ENCODE measurements at places on chromosomes 12 and 14. TPM values are rescaled to one million over a fixed set of nuclear protein-coding genes. Genes with fewer than 3 reads are reported as not detected.

GRCh38 chr14:70909733-70910614 lies 2.7 kb downstream of the PCNX1 start:
- no peak for DNase-seq

GRCh38 chr12:58803908-58804307 lies 116.4 kb downstream of the LRIG3 start:
- DNase-seq: peak; percentile 54

DNA sequence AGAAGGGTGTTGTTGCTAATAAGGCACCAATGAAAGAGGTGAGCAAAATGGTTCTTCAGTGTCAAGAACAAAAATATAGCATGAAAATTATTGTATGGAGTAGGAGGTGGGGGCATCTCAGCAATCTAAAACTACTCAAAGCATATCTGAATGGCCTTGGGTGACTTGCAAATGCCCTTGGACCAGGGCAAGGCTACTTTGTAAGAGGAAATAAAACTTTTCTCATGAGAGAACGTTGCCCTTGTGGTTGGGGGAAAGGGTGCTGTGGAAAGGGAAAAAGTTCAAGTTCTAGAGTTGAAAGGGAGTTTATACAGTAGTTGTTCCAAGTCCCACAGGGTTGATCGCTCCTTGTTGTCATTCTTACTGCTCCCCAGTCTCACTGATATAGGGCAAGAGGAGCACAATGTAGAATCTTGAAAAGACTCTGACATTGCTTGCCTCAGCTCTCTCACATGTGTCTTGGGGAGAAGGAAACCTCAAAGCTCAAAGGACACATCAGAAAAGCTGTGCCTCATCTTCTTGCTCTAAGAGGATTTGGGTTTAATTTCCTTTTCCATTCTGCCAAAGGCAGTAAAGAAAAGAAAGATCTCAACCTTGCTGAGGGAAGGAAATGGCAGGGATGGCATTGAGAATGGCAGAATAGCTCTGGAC lies 270.5 kb downstream of the DUSP6 start:
- DNase-seq: no peak

GRCh38 chr12:52081263-52081733 lies 1.8 kb downstream of the SMIM41 start:
- no peak for DNase-seq

GRCh38 chr14:61435563-61436337 lies 114.4 kb downstream of the PRKCH start:
- no peak for DNase-seq

GRCh38 chr12:93274937-93275336 lies 102.8 kb upstream of the NUDT4 start:
- DNase-seq: no peak

DNA sequence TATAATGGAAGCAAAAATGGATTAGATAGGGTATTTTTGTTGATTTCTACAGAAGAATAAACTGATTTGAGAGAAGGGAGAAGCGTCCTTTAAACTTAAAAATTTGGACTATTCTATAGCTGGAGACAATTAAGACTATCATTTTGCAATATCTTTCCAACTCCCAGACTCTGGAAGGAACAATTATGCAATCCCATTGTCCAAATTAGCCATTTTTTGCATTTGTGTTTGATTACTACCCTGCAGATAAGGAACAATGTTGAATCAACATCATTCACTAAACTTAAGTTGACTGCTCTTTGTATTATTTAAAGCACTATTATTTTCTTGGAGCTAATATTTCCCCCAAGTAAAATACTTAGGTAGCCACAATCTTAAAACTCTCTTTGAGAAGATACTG lies 34.8 kb upstream of the SELPLG start:
- no peak for DNase-seq

DNA sequence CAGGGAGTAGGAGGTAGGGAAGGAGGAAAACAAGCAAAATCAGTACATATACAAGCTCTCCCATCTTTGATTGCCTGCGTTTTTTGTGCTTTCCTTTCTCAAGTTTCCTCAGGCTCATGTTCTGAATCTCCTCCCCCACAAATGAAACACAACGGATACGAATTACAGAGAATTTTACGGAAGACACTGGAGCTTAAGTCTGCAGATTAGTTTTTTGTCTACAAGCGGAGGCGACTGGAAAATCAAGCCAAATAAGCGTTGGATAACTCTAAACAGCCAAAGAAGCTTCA lies 612 bp downstream of the WBP11 start:
- DNase-seq: no peak

The BCAT1 gene
- 13.2 TPM for polyA plus RNA-seq

DNA sequence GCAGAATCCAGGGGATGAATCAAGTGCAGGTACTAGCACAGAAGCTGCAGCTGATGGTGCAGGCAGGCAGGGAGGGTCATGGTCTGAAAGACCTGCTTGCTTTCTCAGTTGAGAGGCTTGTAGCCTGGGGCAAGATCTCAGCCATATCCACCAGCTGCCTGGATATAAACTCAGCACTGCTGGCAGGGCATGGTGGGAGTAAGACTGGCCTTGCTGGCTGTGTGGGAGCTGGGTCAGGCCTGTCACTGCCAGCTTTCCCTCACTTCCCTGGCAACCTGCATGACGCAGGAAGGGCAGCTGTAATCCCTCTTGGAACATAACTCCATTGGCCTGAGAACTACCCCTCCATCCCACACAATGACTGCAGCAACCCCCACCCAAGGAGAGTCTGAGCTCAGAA lies 230.1 kb downstream of the ANO6 start:
- DNase-seq: no peak

DNA sequence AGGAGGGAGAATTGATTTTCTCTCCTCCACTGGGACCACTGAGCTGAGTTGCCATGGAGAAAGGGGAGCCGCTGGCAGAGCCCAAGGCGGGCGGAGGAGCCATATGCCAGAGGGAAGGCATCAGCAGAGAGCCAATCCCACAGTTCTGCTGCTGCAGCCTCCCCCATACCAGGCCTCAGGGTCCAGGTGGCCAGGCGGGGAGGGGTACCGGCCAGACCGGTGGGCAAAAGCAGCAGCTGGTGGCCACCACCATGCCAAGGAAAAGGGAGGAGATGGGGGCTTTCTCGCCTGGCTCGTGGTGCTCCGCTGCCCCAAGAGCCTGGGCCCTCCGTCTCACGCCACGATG lies 72.8 kb downstream of the PITPNM2 start:
- no peak for DNase-seq

The GRIN2B gene
- not detected for polyA plus RNA-seq

The SSTR1 gene
- polyA plus RNA-seq: 55.9 TPM

The SOAT2 gene
- polyA plus RNA-seq: 0.34 TPM

- DNase-seq: no peak
These were observed 33.0 kb downstream of the P2RX2 start for GRCh38 chr12:132651444-132652100.

- no peak for DNase-seq
These were observed 206.7 kb upstream of the PWP1 start for GRCh38 chr12:107478881-107479280.

- no peak for DNase-seq
These were observed 27.9 kb upstream of the EVL start for GRCh38 chr14:100037353-100037752.

- DNase-seq: no peak
These were observed 26.8 kb upstream of the MAP1LC3B2 start for GRCh38 chr12:116532428-116532827.

- DNase-seq: no peak
These were observed 206.4 kb downstream of the ERC1 start for GRCh38 chr12:1197264-1198018.

The NKX2-1 gene
- polyA plus RNA-seq: not detected

The RIMBP2 gene
- not detected for polyA plus RNA-seq

The CD27 gene
- polyA plus RNA-seq: not detected

DNA sequence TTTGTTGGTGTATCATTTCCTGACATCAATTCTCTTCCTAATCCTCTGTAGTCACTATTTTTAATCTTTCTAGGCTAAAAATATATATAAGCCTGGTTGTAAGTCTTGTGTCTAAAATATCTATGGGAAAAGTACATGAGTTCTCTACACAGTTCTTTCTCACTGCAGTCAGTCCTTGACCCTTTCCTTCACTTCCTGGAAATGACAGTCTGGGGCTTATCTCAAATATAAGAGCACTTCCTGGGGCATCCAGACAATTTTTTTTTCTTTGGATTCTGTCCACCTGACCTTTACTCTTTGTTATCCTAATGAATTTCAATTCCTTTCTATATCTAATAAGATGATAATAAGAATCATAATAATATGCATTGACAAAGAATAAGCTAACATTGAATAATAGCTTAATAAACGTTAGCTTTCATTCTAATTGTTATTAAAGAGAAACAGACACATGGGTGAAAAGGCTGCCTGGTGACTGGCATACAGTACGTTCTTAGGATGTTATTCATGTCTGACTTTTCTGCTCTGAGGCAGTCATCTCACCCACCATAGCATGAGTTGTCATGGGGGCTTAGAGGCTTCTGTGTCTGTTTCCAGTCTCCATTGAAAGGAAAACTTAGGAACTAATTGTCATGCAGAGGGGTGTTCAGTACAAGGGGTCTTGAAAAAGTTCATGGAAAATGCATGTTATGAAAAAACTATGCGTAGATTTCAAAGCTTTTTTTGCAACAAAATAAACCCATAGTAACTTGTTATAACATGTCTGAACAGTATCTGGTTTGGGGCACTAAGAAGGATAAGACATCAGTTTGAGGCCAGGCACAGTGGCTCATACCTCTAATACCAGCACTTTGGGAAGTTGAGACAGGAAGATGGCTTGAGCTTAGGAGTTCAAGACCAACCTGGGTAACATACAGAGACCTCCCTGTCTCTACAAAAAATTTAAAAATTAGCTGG lies 66.2 kb upstream of the DNM1L start:
- no peak for DNase-seq

DNA sequence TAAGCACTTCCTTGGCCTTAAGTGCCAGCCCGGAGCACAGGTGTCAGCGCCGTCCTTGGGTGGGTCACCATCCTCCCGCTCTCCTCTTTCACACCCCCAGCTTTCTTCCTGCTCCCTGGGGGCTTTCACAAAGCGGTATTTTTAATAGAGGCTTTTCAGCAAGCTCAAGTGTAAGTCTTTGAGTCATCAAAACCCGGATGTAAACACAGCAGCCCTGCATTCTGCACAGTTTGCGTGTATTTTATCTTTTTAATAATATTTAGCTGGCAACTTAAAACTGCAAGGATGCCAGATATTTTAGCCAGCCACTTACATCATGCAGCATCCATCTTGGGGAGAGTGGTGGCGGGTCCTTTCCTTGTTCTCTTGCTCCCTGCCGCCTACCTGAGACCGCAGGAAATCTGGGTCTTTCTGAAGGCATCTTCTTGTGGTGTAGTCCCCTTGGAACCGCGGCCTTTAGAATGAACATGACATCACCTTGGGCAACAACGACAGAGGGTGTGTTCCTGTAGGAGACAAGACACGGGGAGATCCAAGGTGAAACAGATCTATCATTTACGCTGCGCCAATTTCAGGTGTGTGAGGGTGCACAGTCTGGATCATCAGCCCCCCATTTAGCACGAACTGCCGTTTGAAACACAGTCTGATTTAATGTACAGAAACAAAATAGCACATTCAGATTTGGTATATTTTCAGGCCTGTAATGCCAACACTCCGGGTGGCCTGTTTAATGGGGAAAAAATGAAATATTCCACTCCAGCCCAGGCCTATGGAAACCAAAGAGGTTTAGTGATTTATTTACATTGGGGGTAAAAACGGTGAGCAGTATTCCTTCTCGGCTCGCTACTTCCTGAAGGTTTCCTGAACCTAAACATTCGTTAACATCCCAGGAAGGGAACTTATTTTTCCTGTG lies 12.5 kb upstream of the IRF2BPL start:
- DNase-seq: peak; percentile 72

- no peak for DNase-seq
These were observed 8.3 kb downstream of the ADCK1 start for GRCh38 chr14:77808250-77808649.

- no peak for DNase-seq
These were observed 52.4 kb upstream of the ESRRB start for GRCh38 chr14:76323331-76324050.

- no peak for DNase-seq
These were observed 16.3 kb upstream of the NOS1 start for GRCh38 chr12:117377758-117378157.

The KIF26A gene
- 0.06 TPM for polyA plus RNA-seq

The DDX11 gene
- polyA plus RNA-seq: 8.5 TPM

DNA sequence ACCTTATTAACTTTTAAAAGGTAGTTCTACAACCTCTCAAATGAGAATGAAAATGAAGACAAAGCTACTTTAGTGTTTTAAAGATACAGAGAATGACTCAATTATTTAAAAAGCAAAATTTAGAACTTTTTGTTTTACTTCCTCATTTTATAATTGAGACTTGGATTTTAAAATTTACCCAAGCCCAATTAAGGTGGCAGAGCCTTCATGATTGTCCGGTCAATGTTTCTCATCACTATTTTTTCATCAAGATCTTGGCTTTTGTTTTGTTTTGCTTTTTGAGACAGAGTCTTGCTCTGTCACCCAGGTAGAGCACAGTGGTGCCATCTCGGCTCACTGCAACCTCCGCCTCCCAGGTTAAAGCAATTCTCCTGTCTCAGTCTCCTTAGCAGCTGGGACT lies 32.7 kb downstream of the PPP4R3A start:
- DNase-seq: no peak

GRCh38 chr14:59328454-59328853 lies 136.7 kb downstream of the GPR135 start:
- no peak for DNase-seq

DNA sequence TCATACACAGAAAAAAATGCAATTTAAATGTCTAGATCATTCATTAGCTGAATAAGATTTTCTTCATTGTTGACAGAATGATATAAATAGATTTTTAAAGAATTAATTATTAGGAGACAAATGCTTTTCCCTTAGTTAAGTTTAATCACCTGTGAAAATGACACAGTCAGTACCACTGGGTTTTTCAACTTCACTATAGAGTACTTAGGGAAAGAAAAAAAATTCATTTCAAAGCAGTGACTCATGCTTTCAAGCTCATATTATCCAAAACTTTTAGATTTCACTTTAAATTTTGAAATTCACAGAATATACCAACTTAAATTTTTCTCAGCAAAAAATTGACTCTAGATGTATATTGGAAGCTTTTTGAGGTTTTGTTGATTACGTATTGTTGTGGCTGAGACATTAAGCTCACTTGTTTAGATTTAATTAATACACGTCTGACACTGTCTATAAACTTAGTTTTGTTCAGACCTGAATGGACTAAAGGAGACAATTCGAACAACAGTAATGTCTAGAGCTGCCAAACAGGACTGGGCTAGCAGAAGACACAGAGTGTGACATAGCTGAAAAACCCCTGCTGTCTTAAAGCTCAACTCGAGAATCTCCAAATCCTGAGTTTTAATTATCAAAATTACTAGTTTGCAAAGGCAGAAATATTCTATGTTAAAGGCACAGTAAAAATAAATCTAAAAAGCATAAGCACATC lies 1.6 kb downstream of the MGAT4C start:
- DNase-seq: no peak

All from BJ (cell line).